ENCODE measurements at places on chromosomes 5 and 9. TPM values are rescaled to one million over a fixed set of nuclear protein-coding genes. Genes with fewer than 3 reads are reported as not detected.

DNA sequence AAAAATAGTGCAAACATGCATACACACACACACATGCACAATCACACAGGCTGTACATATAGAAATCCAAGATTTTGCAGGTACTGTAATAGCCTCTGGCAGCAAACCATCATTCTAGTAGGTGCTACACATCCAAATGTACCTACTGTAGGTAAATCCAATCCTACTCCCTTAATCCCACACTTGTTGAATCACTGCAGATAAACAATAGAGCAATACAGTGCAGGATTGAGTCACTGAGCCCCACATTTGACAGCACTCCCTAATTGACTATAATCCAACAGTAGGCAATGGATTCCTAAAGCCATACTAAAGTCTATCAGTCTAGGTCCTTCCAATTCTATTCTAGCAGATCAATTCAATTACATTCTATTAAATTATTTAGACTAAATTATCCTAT lies 1640.5 kb upstream of the CDH9 start:
- DNase-seq = no peak

- DNase-seq = no peak
These were observed 74.9 kb downstream of the CAMK4 start for GRCh38 chr5:111299067-111299481.

- DNase-seq = no peak
These were observed 540.2 kb downstream of the CETN3 start for GRCh38 chr5:89869346-89869745.

DNA sequence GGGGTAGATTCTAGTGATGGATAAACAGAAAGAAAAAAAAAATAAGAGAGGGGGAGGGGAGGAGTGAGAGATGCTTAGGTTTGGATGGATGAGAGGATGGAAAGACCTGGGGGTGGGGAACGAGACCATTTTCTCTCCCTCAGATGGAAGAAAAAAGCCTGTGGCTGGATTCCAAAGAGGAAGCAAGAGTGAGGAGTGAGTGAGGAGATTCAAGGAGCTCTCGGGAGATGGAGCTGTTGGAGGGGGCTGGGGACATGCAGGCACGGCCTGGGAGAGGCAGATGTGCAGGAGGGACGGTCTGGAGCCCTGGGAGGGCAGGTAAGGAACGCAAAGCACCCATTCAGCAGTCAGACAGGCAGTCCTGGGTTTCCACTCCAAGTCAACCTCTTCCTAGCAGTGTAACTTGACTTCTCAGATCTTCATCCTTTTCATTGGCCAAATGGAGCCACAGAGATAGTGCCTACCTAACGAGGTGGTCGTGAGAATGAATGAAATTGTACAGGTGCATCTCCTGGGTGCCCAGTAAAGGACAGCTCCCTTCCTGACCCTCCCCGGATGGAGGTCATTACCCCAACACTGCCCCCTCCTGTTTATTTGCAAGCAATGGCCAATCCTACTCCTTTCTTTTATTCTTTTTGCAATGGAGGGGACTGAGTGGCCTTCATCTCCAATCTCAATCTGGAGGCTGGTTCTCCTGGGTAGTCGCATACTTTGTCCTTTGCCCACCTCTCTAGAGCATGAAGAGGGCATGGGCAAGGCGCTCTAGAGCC lies 52.2 kb downstream of the PCDH1 start:
- no peak for DNase-seq

- no peak for DNase-seq
These were observed 20.7 kb downstream of the FANCC start for GRCh38 chr9:95296761-95297160.

- no peak for DNase-seq
These were observed 34.1 kb upstream of the TNFAIP8 start for GRCh38 chr5:119321569-119322311.

GRCh38 chr9:117763314-117763713 lies 59.1 kb downstream of the TLR4 start:
- no peak for DNase-seq

GRCh38 chr9:21585756-21586752 lies 103.9 kb upstream of the IFNE start:
- no peak for DNase-seq

DNA sequence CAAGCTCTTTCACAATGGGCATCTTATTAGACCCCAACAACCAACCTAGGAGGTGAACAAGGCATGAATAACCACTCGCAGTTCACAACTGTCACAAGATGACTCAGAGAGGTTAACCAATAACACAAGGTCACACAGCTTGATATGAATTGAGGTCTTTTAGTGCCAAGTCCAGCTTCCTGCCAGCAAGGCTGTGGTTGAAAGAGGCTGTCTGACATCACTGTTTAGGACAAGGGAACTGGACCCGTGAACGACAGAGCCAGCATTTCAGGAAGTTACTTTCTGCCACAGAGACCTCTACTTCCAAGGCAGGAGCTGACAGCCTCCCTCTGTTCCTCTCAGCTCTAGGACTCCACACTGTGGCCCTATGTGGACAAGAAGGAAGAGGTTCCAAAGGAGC lies 53.4 kb upstream of the ALDH1B1 start:
- no peak for DNase-seq

DNA sequence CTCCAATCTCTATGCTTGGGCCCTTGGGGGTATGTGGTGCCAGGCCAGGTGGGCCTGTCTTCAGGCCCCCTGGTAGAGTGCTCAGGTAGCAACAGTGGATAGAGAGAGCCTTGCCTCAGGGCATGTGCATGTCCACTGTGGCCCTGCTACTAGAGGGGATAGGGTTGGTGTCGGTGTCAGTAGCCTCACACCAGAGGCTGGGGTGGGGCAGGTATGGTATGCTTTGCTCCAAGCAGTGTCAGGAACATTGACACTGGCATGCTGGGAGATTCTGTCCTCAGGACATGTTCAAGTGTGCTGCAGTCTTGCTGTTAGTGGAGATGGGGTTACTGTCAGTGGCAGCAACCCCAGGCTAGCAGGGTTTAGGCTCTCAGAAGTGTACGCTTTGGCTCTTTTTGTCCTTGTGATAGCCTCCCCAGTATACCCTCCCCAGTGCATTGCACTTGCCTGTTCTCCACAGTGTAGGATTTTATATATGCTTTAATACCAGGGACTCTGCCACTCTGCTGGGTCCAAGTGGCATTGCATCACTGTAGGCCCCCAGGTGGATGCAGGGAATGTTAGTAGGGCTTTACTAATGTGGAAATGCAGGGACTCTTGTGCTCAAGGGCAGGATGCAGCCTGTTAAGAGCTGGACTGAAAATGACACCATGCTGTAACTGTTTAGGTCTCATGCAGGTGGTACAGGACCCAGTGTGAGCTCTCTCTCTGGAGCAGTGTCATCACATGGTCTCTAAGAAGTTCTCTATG lies 21.6 kb downstream of the RIC1 start:
- no peak for DNase-seq

Gene TCERG1
- polyA plus RNA-seq = 148 TPM
